Brain (organoid and tissue), 16 donors: ENCODE measurements at places on chromosomes 4 and X.

DNA sequence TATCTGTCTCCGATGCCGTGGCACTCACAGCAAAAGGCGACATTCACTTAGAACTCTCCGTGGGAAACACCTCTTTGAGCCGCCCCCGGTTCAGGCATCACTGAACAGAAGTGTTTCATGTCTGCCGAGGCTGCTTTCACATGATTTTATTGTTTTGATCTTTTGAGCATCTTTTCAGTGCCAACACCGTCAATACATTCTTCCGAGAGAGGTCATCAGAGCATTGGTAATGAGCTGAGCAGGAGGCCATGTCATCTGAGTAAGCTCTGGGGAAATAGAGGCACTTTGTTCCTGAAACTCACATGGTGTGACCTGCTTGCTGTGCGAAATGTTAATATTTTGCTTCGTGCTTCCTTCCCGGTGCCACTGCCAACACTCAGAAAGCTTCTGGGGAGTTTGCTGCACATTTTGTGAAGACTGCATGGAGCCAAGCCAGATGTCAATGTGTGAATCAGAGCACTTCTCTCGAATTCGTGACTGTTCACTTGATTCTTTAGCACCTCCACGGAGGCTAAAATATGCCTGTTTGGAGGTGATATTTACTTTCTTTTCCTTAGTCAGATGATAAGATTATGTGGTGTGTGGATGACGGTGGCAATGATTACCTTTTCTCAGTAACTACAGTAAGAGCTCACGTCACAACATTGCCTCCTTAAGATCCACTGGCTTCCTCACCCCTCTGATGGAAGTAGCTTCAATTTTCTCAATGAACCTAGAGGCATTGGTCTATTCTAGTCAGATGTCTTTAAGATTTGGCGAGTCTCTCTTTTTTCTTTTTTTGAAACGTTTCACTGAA, 222.3 kb upstream of the HS3ST1 start:
- DNase-seq, result peak; percentile 45

DNA sequence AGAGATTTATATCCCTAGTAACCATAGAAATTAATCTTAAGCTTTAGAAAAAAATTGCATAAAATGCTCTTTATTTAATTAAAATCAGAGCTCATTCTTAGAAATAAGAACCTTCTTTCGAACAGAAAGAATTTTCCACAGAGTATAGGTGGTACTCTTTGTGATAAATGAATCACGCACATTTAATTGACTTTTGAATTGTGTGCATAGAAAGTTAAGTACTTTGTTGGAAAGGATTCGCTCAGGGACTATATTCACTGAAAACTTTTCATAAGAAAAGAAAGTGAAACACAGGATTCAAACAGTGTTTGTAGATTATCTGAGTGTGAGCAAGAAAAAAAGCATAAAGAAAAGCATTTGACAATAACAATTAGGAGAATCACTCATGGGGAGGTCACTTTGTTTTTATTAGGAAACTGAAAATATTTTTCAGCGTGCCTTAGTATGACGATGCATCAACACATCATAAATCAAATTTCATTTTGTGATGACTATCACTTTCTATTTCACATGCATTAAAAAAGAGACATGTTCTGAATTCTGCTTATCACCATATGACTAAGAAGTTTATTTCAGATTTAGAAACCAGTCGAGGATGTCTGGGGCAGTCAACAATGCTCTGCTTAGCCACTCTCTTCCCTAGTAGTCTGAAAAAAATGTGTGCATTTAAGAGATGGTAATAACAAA, 49.5 kb downstream of the STX18 start:
- DNase-seq, result no peak

DNA sequence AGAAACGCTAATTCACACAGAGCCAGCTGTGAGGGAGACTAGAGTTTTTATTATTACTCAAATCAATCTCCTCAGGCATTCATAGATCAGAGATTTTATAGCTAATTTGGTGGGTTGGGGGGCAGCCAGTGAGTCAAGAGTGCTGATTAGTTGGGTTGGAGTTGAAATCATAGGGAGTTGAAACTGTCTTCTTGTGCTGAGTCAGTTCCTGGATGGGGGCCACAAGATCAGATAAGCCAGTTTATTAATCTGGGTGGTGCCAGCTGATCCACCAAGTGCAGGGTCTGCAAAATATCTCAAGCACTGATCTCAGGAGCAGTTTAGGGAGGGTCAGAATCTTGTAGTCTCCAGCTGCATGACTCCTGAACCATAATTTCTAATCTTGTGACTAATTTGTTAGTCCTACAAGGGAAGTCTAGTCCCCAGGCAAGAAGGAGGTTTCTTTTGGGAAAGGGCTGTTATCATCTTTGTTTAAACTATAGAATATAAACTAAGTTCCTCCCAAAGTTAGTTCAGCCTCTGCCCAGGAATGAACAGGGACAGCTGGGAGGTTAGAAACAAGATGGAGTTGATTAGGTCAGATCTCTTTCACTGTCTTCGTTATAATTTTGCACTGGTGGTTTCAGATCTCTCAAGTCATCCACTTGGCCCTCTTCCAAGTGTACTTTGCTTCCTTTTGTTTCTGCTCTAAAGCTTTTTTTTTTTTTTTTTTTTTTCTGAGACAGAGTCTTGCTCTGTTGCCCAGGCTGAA, 5.4 kb upstream of the NAA11 start:
- no peak for DNase-seq

GRCh38 chr4:52879471-52879870, 17.4 kb downstream of the RASL11B start:
- no peak for DNase-seq

GRCh38 chr4:7902101-7902553, 37.5 kb downstream of the AFAP1 start:
- DNase-seq, result peak; percentile 56

DNA sequence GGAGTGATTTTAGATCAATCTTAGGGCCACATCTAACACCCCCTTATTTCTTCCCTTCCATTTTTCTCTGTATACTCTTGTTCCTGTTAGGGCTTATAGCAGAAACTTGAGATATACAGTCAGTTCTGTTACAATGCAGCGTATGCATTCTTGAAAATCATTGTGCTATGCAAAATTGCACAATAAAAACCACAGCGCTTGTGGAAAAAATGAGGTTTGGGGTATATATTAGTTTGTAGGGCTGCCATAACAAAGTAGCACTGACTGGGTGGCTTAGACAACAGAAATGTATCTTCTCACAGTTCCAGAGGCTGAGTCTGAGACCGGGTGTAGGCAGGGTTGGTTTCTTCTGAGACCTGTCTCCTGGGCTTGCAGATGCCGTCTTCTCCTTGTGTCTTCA, 59.0 kb downstream of the WWC2 start:
- DNase-seq, result no peak

GRCh38 chr4:155602351-155603140, 64.1 kb upstream of the GUCY1A1 start:
- DNase-seq, result no peak

DNA sequence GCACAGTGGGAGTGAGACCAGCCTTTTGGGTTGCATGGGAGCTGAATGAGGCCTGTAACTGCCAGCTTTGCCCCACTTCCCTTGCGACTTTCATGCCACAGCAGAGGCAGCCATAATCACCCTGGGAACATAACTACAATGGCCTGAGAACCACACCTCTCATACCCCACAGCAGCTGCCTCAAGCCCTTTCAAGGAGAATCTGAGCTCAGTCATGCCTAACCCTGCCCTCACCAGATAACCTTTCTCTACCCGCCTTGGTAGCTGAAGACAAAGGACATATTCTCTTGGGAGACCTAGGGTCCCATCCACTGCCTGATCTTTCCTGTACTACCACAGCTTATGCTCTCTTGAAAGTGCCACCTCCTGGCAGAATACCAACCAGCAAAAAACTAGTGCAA, 599.9 kb upstream of the IGFBP7 start:
- no peak for DNase-seq

- DNase-seq, result no peak
Observed at GRCh38 chrX:27309406-27309805, 153.7 kb downstream of the PPP4R3C start.

DNA sequence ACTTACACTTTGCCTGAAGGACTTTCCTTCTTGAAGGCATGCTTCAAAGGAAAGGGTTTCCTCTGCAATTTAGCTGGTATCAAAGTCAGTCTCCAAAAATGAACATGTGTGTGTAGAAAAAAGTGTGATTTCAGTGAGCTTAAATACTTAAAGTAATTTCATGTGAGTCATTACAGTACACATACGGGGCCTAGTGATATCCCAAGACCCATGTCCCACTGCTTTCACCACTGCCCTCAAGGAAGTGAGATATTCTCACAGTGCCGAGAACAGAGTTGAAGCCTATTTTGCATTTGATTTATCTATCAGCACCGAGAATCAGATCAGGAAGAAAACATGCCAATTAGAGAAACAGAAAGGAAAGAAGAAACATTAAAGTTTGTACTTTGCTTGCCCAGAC, 61.0 kb downstream of the CHST7 start:
- no peak for DNase-seq

GRCh38 chrX:72176981-72177380, 4.6 kb upstream of the PIN4 start:
- peak; percentile 6 for DNase-seq

DNA sequence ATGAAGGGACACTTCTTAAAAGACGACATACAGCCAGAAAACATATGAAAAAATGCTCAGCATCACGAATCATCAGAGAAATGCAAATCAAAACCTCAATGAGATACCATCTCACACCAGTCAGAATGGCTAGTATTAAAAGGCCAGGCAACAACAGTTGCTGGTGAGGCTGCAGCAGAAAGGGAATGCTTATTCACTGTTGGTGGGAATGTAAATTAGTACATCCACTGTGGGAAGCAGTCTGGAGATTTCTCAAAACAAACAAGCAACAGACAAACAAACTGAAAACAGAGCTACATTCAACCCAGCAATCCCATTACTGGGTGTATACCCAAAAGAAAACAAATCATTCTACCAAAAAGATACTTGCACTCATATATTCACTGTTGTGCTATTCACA, 197.9 kb downstream of the EVC2 start:
- DNase-seq, result peak; percentile 5

GRCh38 chr4:145921231-145921630, 17.4 kb downstream of the ZNF827 start:
- no peak for DNase-seq

- DNase-seq, result no peak
Observed at GRCh38 chr4:161658676-161659075, 505.1 kb downstream of the FSTL5 start.

GRCh38 chr4:1403177-1403583, 3.1 kb downstream of the NKX1-1 start:
- no peak for DNase-seq

DNA sequence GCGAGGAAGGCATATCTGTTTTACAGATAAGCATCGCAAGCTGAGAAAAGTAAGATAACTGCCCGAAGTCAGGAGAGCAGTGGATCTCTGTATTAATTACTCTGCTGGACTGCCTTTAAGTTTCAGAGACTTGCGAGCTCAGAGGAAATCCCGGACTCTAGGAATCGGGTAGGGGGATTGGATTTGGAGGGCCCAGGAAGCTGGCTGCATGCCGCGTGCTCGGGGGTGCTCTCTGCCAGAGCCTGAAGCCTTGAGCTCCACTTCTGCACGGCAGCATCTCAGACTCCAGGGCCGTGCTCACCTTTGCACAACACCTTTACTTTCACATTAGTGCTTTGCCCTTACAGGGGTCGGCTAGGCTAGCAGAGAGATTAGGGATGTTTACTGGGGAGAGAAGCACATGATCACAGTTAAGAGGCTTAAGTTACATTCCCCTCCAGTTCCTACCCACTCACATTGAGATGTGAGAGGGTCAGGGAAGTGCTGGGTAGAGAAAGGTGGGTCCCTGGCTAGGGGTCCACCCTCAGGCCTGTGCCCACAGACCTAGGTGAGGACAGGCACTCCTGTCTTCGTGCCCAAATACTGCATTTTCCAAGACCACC, 57.0 kb downstream of the TRIML1 start:
- DNase-seq, result no peak

DNA sequence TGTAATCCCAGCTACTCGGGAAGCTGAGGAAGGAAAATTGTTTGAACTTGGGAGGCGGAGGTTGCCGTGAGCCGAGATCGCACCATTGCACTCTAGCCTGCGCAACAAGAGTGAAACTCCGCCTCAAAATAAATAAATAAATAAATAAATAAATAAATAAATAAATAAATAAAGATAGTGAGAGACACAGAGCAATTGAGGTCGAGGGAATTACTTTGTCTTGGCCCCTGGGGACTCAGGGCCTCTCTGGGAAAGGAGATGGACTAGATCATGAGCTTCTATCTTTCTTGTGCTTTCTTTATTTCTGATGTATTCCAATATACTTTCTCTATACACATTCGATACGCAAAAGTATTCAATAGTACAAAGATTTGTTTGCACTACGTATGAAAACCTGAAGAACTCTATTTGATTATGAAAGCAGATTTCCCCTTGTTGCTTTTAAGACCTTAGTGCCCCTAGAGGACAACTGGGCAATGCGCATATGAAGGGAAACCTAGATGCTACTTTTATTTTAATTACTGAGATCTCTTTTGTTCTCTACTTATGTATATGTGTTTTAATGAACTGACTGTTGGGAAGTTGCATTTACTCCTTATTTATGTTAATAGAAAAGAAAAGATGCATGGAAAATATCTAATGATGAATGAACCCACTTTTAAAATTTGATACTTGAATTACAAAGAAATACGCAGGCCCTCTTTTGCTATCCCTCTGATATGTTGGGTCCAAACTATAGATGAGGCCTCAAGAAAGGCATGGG, 12.8 kb upstream of the ELOVL6 start:
- DNase-seq, result peak; percentile 26

DNA sequence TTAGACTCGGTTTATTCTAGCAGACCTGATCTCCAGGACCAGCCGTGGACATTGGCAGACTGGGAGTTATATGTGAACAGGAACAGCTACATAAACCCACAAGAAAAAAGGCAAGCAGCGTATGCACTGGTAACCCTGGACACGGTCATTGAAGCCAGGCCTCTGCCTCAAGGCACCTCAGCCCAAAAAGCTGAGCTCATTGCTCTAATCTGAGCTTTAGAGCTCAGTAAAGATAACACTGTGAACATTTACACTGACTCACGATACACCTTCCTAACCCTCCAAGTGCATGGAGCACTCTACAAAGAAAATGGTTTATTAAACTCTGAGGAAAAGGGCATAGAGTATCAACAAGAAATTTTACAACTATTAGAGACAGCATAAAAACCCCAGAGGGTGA, 148.9 kb upstream of the FGF16 start:
- DNase-seq, result no peak

DNA sequence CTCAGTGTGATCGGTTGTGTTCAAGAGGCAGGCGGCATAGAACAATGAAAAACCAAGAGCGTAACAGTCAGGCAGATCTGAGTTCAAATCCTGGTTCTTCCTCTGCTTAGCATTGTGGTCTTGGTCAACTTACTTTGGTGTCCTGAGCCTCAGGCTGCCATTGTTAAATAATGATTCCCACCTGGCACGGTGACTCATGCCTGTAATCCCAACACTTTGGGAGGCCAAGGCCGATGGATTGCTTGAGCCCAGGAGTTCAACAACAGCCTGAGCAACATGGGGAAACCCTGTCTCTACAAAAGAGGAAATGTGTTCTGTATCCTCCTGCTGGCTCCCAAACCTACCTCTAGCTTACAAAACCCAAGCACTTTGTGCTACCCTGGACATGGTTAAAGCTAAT, 129.0 kb upstream of the STX18 start:
- DNase-seq, result no peak

GRCh38 chrX:56789518-56790070, 60.6 kb downstream of the NBDY start:
- no peak for DNase-seq
